ENCODE measurements at places on chromosomes 5 and 9.

DNA sequence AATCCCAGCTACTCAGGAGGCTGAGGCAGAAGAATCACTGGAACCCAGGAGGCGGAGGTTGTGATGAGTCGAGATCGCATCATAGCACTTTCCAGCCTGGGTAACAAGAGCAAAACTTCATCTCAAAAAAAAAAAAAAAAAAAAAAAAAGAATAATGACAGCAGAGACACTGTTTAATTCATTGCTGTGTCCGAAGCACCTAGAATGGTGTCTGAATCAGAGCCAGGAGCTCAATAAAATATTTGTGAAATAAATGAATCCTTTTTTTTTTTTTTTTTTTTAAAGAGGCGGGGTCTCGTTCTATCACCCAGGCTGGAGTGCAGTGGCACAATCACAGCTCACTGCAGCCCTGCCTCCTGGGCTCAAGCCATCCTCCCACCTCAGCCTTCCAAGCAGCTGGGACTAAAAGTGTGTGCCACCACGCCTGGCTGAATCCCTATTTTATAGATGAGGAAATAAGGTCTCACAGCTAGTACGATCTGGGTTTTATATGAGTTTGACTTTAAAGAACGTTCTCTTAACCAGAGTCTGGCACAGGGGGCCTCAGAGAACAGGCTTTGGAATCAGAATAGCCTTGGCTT, 47.8 kb downstream of the THOC3 start:
- DNase-seq, result no peak

DNA sequence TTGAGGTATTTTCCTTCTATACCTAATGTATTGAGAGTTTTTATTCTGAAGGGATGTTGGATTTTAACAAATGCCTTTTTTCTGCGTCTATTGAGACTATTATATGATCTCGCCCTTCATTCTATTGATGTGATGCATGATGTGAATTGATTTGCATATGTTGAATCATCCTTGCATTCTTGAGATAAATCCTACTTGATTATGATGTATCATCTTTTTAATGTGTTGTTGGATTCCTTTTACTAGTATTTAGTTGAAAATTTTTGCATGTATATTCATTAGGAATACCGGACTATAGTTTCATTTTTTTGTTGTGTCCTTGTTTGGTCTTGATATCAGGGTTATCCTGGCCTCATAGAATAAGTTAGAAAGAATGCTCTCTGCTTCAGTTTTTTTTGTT, 169.7 kb downstream of the NPR3 start:
- no peak for DNase-seq

GRCh38 chr5:174970502-174970901, 246.1 kb downstream of the MSX2 start:
- DNase-seq, result no peak

- DNase-seq, result no peak
Measured at GRCh38 chr5:40551496-40552491, 127.9 kb upstream of the PTGER4 start.

DNA sequence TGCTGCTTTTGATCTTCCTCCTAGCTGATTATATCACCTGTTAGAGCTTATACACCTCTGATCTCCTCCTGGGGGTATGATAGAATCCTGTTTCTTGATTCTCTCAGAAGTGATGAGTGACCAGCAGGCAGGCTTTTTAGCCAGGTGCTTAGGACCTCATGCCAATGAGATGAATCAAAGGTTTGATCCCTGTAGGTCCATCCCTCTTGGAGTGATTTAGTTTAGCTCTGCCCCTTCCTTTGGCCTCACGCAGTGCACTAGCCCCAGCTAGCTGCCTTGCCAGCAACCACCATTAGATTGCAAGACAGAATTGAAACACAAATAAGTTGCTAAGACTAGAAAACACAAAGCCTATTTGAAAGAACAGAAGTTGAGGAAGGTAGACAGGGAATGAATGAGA, 84.4 kb downstream of the ZSWIM6 start:
- no peak for DNase-seq
